HepG2 (cell line): ENCODE measurements at places on chromosomes 2 and 18. TPM values are rescaled to one million over a fixed set of nuclear protein-coding genes. Genes with fewer than 3 reads are reported as not detected.
A peak's percentile ranks its signal among the peaks of the same experiment; 100 is the strongest.

- DNase-seq = no peak
- peaks cover 8% of the 10 kb centered on the region; the same call in 1 of the 2 replicates for H3K4me1 ChIP-seq
Measured at GRCh38 chr2:8551622-8552074, 130.2 kb upstream of the ID2 start.

DNA sequence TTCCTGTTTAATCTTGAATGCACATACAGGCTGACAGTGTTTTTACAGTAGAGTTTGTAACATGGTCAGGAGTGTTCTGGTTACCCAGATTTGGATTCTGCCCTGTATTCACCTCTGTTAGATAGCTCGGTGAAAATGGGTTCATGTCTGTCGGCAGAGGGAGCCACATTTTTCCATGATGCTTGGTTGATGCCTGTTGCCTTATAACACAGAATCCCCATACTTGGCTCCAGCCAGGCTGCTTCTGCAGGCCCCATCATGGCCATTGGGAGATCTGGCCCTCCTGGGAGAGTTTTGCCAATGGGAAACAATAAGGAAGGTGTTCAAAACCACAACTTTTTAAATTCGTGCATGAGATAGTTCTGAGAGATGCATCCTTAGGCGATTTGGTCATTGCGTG lies 78.1 kb downstream of the WDSUB1 start:
- H3K27ac ChIP-seq = no peak overlapping the region
- H3K36me3 ChIP-seq = no peaks in the 10 kb centered on the region
- H3K27me3 ChIP-seq = no peaks in the 10 kb centered on the region
- H3K4me1 ChIP-seq = peaks cover 16% of the 10 kb centered on the region
- no peak for DNase-seq
- H3K4me3 ChIP-seq = no peak overlapping the region

GRCh38 chr18:47120428-47120827 lies 29.9 kb downstream of the HDHD2 start:
- H3K27me3 ChIP-seq = no peaks in the 10 kb centered on the region
- H3K27ac ChIP-seq = no peak overlapping the region
- no peak for DNase-seq
- peaks cover 3% of the 10 kb centered on the region; the same call in 1 of the 3 replicates for H3K36me3 ChIP-seq
- H3K4me3 ChIP-seq = no peak overlapping the region

Gene GYPC
- not detected in 2 replicates for total RNA-seq

- DNase-seq = no peak
- no peaks in the 10 kb centered on the region for H3K36me3 ChIP-seq
- H3K4me1 ChIP-seq = no peaks in the 10 kb centered on the region
- no peaks in the 10 kb centered on the region; the same call in 2 of the 3 replicates for H3K27me3 ChIP-seq
- H3K4me3 ChIP-seq = no peak overlapping the region
- H3K27ac ChIP-seq = no peak overlapping the region
Measured at GRCh38 chr2:100182494-100183361, 40.3 kb upstream of the AFF3 start.

GRCh38 chr2:134152045-134153010 lies 101.5 kb upstream of the MGAT5 start:
- DNase-seq = no peak
- H3K4me1 ChIP-seq = 0 out of 2 replicates have a peak, but pooled peaks cover 6% of the 10 kb centered on the region
- H3K4me3 ChIP-seq = no peak overlapping the region
- H3K27me3 ChIP-seq = no peaks in the 10 kb centered on the region
- H3K36me3 ChIP-seq = peaks cover 5% of the 10 kb centered on the region; the same call in 1 of the 2 replicates

DNA sequence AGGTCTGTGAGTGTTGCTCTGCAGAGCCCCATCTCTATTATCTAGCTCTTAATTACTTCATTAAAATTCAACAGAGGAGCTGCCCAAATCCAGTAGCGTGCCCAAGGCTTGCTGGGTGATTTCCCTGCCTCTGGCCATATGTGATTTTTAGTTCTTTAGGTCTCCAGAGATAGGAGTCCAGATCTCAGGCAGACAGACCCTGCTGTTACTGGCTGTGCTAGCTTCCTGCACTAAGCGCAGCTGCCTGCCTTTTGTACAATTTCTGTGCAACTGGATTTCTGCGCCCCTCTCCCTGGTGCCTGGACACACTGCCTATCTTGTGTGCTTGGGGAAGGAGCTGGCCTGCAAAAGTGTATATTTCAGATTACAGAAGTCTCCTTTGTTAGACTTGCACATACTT lies 136.5 kb downstream of the TDRD15 start:
- H3K36me3 ChIP-seq = no peaks in the 10 kb centered on the region
- H3K4me1 ChIP-seq = peaks cover 8% of the 10 kb centered on the region
- H3K27ac ChIP-seq = no peak overlapping the region
- peaks cover 34% of the 10 kb centered on the region; the same call in 2 of the 3 replicates for H3K27me3 ChIP-seq
- H3K4me3 ChIP-seq = no peak overlapping the region

DNA sequence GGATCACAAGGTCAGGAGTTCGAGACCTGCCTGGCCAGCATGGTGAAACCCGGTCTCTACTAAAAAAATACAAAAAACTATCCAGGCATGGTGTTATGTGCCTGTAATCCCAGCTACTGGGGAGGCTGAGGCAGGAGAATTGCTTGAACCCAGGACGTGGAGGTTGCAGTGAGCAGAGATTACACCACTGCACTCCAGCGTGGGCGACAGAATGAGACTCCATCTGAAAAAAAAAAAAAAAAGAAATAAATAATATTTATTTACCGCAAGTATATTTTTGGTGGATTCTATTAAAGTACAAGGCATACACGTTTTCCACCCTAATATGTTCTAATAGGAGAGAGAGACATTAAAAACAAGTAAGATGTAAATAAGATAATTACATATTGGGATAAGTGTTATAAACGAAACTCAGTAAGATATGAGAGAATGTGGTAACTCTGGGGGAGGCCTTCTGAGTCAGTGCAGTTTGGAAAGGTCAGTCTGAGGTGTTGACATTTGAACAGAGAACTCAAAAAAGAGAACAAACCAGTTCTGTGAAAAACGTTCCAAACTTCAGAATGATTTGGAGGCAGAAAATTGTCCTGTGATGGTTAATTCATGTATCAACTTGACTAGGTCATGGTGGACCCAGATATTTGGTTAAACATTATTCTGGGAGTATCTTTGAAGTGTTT lies 8.8 kb upstream of the POLI start:
- peak; percentile 14 for DNase-seq
- no peaks in the 10 kb centered on the region for H3K27me3 ChIP-seq
- H3K4me3 ChIP-seq = no peak overlapping the region
- peak overlapping the region; percentile 30 for H3K27ac ChIP-seq
- H3K36me3 ChIP-seq = no peaks in the 10 kb centered on the region
- peaks cover 70% of the 10 kb centered on the region for H3K4me1 ChIP-seq

Gene AQP12B
- not detected in 2 replicates for total RNA-seq

DNA sequence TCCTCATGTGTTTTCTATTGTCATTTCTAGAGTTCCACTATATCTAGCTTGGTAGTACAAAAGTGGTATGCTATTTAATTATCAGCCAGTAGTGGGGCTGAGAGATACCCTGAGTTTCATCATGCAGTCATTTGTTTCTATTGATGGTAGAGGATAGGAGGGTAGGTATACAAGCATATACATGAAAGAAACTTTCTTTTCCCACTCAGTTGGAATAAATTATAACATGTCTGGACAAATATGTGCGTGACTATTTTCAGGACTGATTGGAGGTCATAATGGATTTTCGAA lies 633.2 kb downstream of the NRXN1 start:
- no peaks in the 10 kb centered on the region for H3K27me3 ChIP-seq
- no peaks in the 10 kb centered on the region for H3K36me3 ChIP-seq
- no peaks in the 10 kb centered on the region for H3K4me1 ChIP-seq
- no peak for DNase-seq

GRCh38 chr2:11144077-11144737 lies 11.1 kb upstream of the SLC66A3 start:
- no peak overlapping the region for H3K27ac ChIP-seq
- H3K36me3 ChIP-seq = no peaks in the 10 kb centered on the region
- peaks cover 9% of the 10 kb centered on the region for H3K27me3 ChIP-seq

Gene ZC3H15
- 168 and 286 TPM in 2 replicates for total RNA-seq
